Esophagus squamous epithelium (tissue), 5 donors: ENCODE measurements at places on chromosomes 2 and 18.

- no peak for DNase-seq
- no peaks in the 10 kb centered on the region for H3K4me1 ChIP-seq
These were observed 221.9 kb upstream of the RBBP8 start for GRCh38 chr18:22711192-22711685.

DNA sequence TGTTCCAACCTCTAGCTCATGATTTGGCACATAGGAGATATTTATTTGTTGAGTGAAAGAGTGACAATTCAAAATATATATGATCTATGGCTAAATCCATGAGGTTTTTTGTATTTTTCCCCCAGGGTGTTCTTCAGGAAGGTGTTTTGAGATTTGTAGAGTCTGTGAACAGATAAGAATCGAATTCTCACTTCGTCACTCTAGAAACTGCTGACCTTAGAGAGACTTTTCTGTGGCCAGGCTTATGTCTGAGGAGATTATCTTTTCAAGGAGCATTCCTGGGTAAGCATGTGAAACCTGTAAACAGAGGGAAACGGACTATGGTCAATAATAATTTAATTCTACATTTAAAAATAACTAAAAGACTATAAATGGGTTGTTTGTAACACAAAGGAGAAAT lies 849 bp upstream of the ITGB6 start:
- H3K4me3 ChIP-seq, result no peak overlapping the region
- DNase-seq, result no peak
- H3K27me3 ChIP-seq, result no peaks in the 10 kb centered on the region
- H3K4me1 ChIP-seq, result no peaks in the 10 kb centered on the region
- H3K27ac ChIP-seq, result no peak overlapping the region
- no peaks in the 10 kb centered on the region for H3K36me3 ChIP-seq

GRCh38 chr2:98445683-98446581 lies 1.3 kb downstream of the INPP4A start:
- peak overlapping the region; percentile 87 for H3K27ac ChIP-seq
- H3K36me3 ChIP-seq, result no peaks in the 10 kb centered on the region
- no peaks in the 10 kb centered on the region for H3K27me3 ChIP-seq
- no peak for DNase-seq
- H3K4me3 ChIP-seq, result peak overlapping the region; percentile 96

GRCh38 chr2:99771681-99772333 lies 282.0 kb upstream of the REV1 start:
- no peak for DNase-seq
- no peaks in the 10 kb centered on the region for H3K27me3 ChIP-seq
- H3K4me1 ChIP-seq, result no peaks in the 10 kb centered on the region
- H3K27ac ChIP-seq, result no peak overlapping the region

DNA sequence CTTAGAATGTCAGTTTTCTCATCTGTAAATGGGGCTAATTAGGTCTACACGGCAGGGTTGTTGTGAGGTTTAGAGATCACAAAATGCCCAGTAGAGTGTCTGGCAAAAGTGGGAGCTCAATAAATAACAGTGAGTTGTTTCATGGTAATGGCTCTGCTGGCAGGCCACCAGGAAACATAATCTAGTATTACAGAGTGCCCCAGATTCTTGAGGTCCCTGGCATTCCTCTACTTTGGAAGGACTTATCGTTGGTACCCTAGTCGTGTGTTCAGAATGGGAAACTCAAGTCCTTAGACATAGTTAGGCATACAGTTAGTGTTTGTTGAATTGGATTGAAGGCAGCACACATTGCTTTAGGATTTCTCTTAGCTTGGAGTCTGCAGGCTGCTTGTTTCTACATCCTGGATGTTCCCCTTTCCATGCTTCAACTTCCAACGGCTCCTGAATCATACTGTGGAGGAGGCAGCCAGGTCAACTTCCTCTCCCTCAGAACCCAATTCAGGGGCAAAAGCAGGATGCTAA lies 161.5 kb upstream of the FOSL2 start:
- H3K27me3 ChIP-seq, result no peaks in the 10 kb centered on the region
- no peak for DNase-seq
- peaks cover 7% of the 10 kb centered on the region for H3K4me1 ChIP-seq
- H3K4me3 ChIP-seq, result no peak overlapping the region
- H3K36me3 ChIP-seq, result no peaks in the 10 kb centered on the region

DNA sequence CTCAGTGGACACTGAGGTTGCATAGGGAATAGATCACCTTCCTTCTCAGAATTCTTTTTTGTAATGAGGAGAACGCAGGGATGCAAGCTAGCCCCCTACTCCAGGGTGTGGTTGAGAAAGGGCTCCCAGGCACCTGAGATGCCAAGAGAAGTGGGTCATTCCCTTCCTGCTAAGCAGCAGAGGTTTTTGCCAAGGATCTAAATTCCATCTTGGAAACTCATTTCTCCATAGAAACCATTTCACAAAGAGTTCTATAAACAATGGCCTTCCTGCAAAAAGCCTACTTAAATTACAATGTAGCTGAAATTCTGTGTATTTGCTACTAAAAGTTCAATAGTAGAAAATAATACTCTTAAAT lies 3.7 kb upstream of the PPP3R1 start:
- H3K4me3 ChIP-seq, result no peak overlapping the region
- H3K27me3 ChIP-seq, result no peaks in the 10 kb centered on the region
- DNase-seq, result no peak
- H3K4me1 ChIP-seq, result no peaks in the 10 kb centered on the region
- no peak overlapping the region for H3K27ac ChIP-seq
- H3K36me3 ChIP-seq, result no peaks in the 10 kb centered on the region

GRCh38 chr2:215654148-215654819 lies 218.4 kb upstream of the FN1 start:
- peaks cover 7% of the 10 kb centered on the region for H3K4me1 ChIP-seq
- H3K27me3 ChIP-seq, result no peaks in the 10 kb centered on the region
- no peak for DNase-seq
- no peaks in the 10 kb centered on the region for H3K36me3 ChIP-seq
- H3K27ac ChIP-seq, result peak overlapping the region; percentile 41

- no peaks in the 10 kb centered on the region for H3K4me1 ChIP-seq
- no peak overlapping the region for H3K27ac ChIP-seq
- no peak for DNase-seq
- no peak overlapping the region for H3K4me3 ChIP-seq
These were observed 189.7 kb upstream of the DPP10 start for GRCh38 chr2:114252713-114253112.

DNA sequence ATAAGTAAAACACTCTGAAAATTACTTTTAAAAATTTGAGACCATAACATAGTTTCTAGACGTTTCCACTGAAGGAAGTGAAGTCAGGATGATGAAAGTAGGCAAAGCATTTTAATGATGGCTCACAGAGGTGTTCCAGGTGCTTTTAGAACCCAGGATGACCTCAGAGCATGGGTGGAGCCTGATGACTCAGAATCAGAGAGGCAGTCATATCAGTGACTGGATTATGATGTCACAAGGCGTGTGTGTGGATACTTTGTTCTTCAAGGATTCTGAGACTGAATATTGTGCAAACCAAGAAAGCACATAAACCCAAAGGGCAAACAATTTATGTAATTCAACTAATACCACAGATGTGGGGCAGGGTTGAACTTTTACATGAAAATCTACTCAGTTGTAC lies 208.0 kb upstream of the FBXO11 start:
- H3K27me3 ChIP-seq, result no peaks in the 10 kb centered on the region
- no peak for DNase-seq
- H3K27ac ChIP-seq, result no peak overlapping the region
- H3K4me3 ChIP-seq, result no peak overlapping the region

- no peaks in the 10 kb centered on the region for H3K36me3 ChIP-seq
- no peak for DNase-seq
- no peak overlapping the region for H3K27ac ChIP-seq
- H3K4me3 ChIP-seq, result no peak overlapping the region
These were observed 407.7 kb upstream of the SALL3 start for GRCh38 chr18:78571831-78572347.

GRCh38 chr2:45722477-45722876 lies 71.0 kb downstream of the PRKCE start:
- H3K27ac ChIP-seq, result no peak overlapping the region
- no peak overlapping the region for H3K4me3 ChIP-seq
- DNase-seq, result no peak
- peaks cover 38% of the 10 kb centered on the region for H3K4me1 ChIP-seq
- no peaks in the 10 kb centered on the region for H3K27me3 ChIP-seq
- H3K36me3 ChIP-seq, result no peaks in the 10 kb centered on the region

DNA sequence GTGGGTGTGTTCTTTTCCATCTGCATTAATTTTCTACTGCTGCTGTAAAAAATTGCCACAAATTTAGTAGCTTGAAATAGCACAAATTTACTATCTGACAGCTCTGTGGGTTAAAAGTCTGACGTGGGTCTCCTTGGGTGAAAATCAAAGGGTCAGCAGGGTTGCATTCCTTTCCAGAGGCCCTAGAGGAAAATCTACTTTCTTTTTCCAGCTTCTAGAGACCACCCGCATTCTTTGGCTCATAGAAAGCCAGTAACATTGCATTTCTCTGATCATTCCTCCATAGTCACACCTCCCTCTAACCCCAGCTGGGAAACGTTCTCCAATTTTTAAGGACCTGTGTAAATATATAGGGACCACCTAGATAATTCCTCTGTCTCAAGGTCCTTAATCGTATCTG lies 128.8 kb downstream of the ATL2 start:
- no peak overlapping the region for H3K4me3 ChIP-seq
- peaks cover 14% of the 10 kb centered on the region for H3K4me1 ChIP-seq
- H3K27ac ChIP-seq, result no peak overlapping the region
- DNase-seq, result no peak

GRCh38 chr18:27667064-27667463 lies 482.0 kb upstream of the CHST9 start:
- no peaks in the 10 kb centered on the region for H3K4me1 ChIP-seq
- DNase-seq, result no peak
- H3K4me3 ChIP-seq, result no peak overlapping the region
- H3K27ac ChIP-seq, result no peak overlapping the region
- no peaks in the 10 kb centered on the region for H3K36me3 ChIP-seq

DNA sequence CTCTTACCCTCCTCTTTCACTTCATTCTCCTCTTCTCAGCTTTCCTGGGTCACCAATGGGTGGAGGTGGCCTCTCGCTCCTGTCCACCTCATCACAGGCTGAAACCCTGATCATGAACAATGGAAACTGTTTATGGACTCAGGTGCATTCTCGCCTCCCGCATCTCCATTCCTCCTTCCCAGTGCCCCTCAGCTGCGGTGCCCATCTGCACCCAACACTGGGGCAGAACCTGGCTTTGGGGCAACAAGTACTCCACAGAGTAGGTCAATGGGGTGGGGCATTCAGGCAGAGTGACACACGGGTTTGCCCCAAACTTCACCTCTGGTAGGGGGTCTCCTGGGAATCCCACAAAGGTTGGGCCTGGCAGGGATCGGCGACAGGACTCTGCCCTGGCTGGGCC lies 199.5 kb downstream of the RTP5 start:
- H3K27ac ChIP-seq, result peak overlapping the region; percentile 5
- no peak for DNase-seq
- no peaks in the 10 kb centered on the region for H3K4me1 ChIP-seq
- no peak overlapping the region for H3K4me3 ChIP-seq
- H3K27me3 ChIP-seq, result peaks cover 24% of the 10 kb centered on the region
- H3K36me3 ChIP-seq, result no peaks in the 10 kb centered on the region

DNA sequence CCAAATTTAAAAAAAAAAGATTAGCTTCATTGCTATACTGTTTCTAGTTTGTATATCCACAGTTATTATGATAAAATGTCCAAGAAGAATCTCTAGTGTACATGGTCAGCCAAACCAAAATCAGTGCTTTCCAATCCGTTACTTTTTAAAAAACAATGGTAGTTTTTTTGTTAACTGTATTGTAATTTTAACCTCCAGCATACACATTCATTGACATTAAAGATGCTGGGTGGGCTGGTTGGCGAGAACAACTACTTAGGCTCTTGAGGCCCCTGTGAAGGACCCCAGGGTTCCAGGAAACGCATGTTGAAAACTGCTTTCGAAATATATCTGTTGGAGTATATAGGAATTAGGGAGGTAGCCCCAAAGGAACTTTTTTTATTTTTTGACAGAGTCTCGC lies 107.3 kb upstream of the RASGRP3 start:
- no peak overlapping the region for H3K4me3 ChIP-seq
- no peak overlapping the region for H3K27ac ChIP-seq
- no peaks in the 10 kb centered on the region for H3K4me1 ChIP-seq
- H3K36me3 ChIP-seq, result no peaks in the 10 kb centered on the region
- DNase-seq, result no peak

DNA sequence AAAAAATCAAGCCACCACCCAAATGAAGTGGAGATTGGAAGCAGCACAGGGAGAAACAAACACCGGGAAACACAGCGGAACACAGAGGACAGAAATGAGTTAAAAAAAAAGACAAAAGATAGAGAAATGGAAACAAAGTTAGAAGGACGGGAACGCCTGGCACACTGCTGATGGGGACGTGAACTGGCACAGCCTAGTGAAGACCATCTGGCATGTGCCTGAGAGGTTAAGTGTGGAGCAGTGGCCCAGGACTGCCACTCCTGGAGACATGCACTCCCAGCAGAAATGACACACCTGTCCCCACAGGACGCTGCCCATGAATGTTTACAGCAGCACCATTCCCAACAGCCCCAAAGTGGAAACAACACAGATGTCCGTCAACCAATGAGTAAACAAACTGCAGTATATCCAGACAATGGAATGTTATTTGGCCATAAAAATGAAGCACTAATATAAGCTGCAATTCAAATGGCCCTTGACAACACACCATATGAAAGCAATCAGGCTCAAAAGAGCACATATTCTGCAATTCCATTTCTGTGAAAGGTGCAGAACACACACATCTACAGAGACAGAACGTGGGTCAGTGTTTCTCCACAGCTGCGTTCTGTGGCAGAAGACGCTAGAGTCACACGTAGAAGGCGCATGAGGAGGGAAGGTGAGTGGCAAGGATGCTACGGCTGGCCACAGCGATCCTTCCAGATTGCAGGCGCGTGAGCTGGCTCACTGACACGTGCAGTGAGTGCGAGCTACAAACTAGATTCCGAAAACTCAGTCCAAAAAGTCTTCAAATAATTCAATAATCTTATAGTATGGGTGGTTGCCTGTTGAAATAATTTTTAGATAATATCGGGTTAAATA lies 24.6 kb downstream of the THAP4 start:
- H3K4me3 ChIP-seq, result no peak overlapping the region
- no peak overlapping the region for H3K27ac ChIP-seq
- no peaks in the 10 kb centered on the region for H3K27me3 ChIP-seq
- H3K4me1 ChIP-seq, result peaks cover 12% of the 10 kb centered on the region
- peaks cover 21% of the 10 kb centered on the region for H3K36me3 ChIP-seq

DNA sequence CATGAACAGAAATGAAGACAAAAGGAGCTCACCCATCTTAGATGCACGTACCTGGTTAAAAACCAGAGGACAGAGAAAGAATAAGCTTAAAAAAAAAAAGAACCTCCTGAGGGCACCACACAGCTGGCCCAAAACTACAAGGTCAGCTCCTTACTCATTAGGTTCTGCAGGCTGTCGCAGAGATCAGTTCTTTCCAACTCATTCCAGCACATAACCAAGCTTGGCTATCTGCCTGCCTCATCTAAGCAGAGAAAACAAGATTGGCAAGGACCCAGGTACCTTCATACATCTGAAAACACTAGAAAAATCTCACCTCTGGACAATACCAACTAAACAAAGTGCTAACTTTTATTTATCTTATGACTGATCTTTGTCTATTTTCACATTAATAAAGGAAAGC lies 89.9 kb downstream of the NOL10 start:
- H3K27ac ChIP-seq, result no peak overlapping the region
- peaks cover 98% of the 10 kb centered on the region for H3K36me3 ChIP-seq
- no peaks in the 10 kb centered on the region for H3K27me3 ChIP-seq
- DNase-seq, result no peak
- no peaks in the 10 kb centered on the region for H3K4me1 ChIP-seq

GRCh38 chr2:24730481-24730880 lies 62.7 kb downstream of the PTRHD1 start:
- peaks cover 60% of the 10 kb centered on the region for H3K36me3 ChIP-seq
- no peaks in the 10 kb centered on the region for H3K4me1 ChIP-seq
- H3K27ac ChIP-seq, result no peak overlapping the region
- no peaks in the 10 kb centered on the region for H3K27me3 ChIP-seq

GRCh38 chr18:58915006-58915799 lies 50.5 kb downstream of the ZNF532 start:
- no peak for DNase-seq
- peak overlapping the region; percentile 5 for H3K27ac ChIP-seq
- H3K4me1 ChIP-seq, result no peaks in the 10 kb centered on the region
- H3K4me3 ChIP-seq, result no peak overlapping the region
- no peaks in the 10 kb centered on the region for H3K27me3 ChIP-seq
